Fibroblast of skin of scalp (primary cell): ENCODE measurements at places on chromosomes 6 and 20.

DNA sequence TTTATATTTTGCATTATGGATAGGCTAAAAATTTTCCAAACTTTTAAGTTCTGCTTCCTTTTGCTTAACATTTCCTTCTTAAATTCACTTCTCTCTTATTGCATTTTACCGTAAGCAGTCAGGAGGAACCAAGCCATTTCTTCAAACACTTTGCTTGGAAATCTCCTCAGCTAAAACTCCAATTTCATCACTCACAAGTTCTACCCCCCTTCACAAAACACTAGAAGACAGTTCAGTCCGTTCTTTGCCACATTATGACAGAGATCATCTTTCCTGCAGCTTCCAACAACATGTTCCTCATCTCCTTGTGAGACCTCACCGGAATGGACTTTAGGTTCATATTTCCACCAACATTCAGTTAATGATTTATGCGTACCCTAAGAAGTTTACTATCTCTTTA is 79.2 kb upstream of the LY86 start:
- DNase-seq, result no peak

DNA sequence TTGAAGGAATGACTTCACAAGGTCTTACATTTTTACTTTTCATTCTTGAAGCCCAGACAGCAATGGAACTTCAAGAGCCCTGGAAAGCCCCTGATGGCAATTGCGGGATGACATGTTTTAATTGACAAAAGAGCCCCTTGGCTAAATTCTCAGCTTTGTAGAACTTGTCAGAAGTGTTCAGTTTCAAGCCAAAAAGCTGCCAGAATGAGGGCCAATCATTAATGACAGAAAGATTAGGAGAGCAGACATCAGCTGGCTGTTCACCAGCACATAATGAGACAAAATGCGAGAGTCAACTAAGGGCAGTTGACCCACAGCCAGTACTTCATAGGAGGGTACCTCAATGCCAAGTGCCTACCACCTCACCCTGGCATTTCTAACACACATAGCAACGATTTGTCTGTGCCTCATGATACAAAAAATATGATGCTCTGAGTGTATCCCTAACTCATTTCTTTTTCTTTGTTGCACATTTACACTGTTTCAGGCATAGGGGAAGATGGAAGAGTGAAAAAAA is 243.1 kb downstream of the MYLK4 start:
- no peak for DNase-seq

DNA sequence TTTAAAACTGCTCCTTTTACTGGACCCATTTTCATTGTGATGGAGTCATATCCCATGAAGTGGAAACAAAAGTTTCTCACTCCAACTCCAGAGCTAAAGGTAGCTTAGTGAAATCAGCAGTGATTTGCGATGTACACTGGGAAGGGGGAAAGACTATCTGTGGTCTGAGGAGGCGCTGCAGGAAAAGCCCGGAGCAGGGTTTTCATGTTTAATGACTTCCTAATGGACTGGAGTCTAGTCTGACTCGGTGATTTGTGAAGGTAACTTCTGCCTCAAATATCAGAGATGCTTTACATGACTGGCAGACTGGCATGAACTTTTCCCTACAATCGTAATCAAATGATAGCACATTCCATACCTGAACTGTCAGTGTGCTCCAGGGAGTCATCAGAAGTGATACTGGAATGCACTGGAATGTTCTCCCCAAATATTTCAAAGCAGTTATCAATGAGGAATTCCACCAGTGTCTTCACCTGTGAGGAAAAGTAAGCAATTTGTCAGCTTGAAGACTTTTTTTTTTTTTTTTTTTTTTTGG is 7.0 kb downstream of the TAGAP start:
- DNase-seq, result no peak

DNA sequence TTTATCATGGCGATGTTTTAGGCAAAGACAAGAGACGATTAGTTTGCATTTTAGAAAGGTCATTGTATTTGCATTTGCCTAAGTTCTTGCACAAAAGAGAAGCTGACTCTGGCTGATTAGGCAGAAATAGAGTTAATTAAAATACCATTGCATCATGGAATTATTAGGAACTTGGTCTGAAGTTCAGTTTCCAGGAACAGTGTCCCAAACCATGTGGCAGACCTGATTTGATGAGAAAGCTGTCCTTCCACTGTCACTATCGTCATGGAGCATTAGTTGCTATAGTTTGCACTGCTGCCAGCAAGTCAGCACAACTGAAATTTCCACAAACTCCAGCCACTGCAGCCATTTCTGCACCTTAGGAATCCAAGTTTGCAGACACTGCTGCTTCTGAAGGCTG is 24.3 kb upstream of the MCUR1 start:
- no peak for DNase-seq

DNA sequence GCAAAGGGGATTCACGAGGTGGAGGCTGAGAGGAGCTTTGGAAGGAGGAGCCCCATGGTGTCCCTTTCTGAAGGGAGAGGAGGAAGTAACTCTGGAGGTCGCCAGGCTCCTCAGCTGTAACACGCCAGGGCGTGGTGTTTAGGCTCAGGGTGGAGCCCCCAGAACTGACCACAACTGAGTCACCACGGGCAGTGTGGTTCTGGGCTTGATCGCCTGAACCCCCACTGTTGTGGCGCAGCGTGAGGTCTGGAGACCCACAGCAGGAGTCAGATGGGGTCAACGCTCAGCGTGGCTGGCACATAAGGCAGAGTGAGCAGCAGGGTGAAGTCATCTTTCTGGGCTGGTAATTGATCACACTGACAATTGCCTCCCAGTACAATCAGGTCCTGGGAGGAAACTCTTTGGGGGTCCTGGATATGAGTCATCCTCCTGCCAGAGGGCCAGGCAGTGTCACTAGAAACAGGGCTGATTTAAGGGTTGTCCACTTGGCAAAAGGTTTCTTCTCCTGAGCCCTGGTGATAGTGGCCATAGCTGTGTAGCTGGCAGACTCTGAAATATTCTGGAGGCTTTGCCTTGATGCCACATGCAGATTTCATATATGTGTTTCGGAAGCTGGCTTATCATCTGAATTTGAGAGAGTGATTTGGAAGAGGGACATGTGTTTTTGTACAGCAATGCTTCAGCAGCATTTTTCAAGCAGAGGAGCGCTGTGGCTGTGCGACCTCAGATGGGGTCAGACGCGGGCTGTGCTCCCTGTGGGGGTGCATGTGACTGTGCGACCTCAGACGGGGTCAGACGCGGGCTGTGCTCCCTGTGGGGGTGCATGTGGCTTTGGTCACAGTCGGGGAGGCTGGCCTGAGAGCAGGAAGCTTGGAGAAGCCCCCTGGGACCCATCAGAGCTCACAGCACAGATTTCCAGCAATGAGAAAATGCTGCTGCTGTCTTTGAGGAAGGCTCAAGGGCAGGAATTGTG is 50.0 kb downstream of the SYNJ2 start:
- DNase-seq, result peak; percentile 96

DNA sequence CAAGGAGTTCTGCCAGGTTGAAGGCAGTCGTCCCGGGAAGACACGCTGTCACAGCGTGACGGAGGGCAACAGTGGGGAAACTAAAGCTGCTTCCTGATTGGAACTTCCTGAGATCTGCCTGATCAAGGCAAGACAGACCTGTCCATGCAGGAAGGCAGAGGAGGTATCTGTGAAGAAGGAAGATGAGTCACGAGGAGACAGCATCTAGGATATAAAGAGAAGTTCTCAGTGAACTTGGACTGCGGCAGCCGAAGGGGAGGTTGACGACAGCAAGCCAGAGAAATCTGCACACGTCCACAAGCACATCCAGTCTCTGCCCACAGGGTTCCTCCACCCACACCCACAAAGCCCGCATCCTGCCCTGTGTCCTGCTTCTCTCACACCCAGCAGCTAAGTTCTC is 38.6 kb downstream of the PREP start:
- no peak for DNase-seq

- no peak for DNase-seq
Observed at GRCh38 chr6:154569156-154569862, 58.8 kb upstream of the CNKSR3 start.
